ENCODE measurements at places on chromosomes 7 and 10. TPM values are rescaled to one million over a fixed set of nuclear protein-coding genes. Genes with fewer than 3 reads are reported as not detected.

DNA sequence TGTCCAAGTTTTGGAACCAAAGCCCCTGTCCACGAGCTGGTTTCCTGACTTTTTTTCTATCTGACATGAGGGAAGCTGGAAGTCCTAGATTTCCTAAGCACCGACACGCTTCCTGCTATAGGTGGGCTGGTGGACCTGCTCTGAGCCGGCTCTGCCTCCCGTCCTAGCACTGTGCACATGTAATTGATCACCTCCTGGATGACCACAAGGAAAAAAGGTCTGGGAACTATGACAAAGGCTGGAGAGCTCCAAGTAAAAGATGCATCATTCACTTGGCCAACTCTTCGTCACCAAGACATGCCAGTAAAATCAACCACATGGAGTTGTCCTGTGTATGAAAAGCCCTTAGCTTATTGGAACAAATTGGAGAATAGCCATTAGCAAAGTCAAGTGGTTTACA lies 104.8 kb downstream of the ITIH5 start:
- no peak overlapping the region for H3K4me3 ChIP-seq
- H3K27ac ChIP-seq, result peak overlapping the region; percentile 71
- no peak for DNase-seq
- no peaks in the 10 kb centered on the region for H3K27me3 ChIP-seq
- peaks cover 41% of the 10 kb centered on the region for H3K4me1 ChIP-seq
- H3K36me3 ChIP-seq, result no peaks in the 10 kb centered on the region

Gene GPNMB
- total RNA-seq, result 288 TPM

Gene GALNT17
- 95.3 TPM for total RNA-seq

DNA sequence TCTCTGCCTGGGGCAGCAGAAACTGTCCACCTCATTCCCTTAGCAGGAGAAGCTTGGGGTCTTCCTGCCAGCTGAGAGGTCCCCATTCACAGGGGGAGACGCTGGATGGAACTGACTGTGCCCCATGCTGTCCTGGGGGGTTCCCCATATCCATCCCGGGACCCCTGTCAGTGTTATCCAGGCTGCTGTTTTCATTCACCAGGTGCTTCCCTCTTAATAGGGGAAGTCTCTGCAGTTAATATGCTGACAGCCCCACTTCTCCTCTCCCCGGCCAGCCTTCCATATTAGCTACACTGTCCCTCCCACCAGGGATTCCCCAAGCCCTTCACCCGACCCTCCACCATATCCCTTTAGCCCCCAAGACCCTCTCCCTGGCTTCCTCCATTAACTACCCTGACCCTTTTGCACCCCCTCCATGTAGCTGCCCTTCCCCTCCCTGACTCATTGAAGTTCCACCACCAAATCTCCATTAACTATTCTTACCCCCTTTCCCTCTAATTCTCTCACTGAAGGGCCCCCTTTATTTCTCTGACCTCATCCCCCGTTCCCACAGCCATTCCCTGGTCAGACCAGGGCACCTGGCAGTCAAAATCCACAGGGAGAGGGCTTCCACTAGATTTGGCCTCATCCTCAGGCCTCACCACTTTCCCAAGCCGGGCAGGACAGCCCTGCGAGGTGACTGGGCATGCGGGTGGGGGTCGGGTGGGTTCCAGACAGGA lies 92.0 kb upstream of the PAX2 start:
- no peaks in the 10 kb centered on the region for H3K36me3 ChIP-seq
- H3K4me3 ChIP-seq, result peak overlapping the region; percentile 40
- peaks cover 25% of the 10 kb centered on the region for H3K4me1 ChIP-seq
- DNase-seq, result no peak
- no peak overlapping the region for H3K27ac ChIP-seq

Gene OR13A1
- not detected for total RNA-seq
